Neural crest cell (in vitro differentiated cells): ENCODE measurements at places on chromosomes 13 and 19.

DNA sequence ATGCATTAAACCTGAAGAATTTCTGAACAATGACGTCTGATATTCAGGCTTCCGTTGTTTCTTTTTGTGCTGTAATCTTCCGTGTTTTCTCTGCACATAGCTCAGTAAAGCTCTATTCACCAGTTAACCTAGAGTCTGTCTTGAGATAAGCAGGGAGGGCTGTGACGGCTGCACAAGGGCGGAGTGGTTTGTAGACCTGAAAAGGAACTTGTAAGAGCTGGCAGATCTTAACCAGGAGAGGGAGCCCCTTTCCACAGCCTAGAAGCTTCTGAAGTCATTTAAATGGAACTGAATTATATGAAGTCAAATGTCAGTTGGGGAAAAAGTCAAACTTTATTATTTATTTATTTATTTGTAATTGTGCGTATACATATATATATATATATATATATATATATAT is 27.5 kb downstream of the DPRX start:
- peak; percentile 35 for DNase-seq

DNA sequence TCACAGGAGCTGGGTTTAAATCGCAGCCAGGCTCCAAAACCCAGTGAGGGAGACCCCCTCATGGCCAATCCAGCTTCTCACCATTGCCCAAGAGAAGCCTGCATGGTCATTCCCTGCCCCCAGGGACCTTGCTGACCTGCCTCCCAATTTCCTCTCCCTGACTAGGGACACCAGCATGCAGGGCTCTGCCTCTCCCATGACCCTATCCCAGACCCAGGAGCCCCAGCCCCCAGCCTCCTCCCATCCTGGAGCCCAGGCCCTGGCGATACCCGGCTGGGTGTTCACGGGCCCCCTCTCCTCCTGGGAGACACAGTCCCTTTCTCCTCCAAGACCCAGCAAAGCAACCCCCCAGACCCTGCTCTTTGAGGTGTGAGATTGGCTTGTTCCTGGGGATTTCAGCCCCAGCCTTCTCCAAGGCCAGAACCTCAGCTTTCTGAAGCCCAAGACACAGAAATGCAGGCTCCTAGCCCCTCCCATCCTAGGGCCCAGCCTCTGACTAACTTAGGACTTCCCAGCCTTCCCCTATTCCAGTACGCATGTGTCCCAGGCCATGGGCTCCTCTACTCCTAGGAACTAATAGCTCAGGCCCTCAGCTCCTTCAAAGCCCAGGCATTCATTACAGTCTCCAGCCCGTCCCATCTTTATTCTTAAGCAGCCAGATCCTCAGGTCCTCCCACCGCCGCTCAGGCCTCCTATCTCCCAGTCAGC is 1.1 kb downstream of the GYS1 start:
- no peak for DNase-seq

DNA sequence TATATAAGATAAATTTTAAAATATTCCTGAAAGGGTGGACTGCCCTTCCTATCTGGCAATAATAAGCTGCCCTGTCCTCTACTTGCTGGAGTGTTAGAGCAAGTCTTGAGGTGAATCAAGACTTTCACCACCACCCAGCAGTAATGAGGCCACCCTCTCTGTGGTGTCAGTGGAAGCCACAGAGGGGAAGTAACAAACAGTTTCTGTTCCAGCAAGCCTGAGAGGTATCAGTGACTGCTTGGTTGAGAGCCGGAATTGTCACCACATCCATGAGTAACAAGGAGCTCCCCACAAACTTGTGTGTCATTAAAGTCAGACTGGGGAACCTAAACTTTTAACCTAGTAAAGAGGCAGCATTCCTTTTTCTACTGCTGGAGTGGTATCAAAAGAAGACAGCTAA is 532.7 kb upstream of the SPRY2 start:
- no peak for DNase-seq

- no peak for DNase-seq
These were observed 1782.4 kb upstream of the PCDH20 start for GRCh38 chr13:63198071-63198470.

DNA sequence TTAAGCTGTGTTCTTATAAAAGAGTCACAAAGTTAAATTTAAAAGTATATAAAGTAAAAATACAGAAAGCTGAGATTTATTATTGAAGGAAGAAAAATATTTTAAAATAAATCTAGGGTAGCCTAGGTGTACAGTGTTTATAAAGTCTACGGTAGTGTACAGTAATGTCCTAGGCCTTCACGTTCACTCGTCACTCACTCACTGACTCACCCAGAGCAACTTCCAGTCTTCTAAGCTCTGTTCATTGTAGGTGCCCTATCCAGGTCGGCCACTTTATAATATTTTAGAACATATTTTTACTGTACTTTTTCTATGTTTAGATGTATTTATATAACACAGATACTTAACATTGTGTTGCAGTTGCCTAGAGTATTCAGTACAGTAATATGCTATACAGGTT is 47.4 kb downstream of the NDFIP2 start:
- no peak for DNase-seq
